ENCODE measurements at places on chromosomes 2 and 18. TPM values are rescaled to one million over a fixed set of nuclear protein-coding genes. Genes with fewer than 3 reads are reported as not detected.

DNA sequence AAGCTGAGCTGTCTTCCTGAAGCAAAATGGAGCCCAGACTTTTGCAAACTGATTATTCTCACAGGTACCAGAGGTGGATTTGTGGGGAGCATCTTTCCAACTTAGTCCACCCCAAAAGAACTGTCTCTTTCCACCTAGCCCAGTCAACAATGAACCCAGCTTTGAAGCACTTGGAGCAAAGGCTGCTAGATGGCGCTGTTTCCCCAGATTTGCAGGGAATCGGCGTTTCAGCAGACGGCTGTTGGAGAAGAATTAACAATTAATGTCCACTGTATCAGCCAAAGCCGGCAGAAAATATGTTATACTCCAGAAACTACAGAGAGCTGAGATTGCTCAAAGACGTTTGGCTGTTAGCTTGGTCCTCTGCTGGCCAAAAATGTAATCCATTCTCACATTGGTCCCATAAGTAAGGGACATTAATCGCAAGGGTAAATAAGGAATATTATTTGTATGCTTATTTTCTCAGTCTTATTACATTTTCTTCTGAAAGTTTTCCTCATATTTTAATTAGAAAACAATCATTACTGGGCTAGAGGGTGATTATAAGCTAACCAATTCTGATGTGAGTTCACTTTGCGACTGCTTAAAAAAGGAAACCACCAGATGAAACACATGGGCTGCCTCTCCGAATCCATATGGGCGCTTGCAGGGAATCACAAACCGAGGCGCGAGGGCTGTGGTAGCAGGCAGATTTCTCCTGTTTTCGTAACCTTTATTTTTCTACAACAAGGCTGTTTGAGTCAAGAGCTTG, 423.8 kb upstream of the MEX3C start:
- no peak for DNase-seq

The KCNF1 gene
- total RNA-seq, result not detected

The CPO gene
- 0.22 TPM for total RNA-seq

DNA sequence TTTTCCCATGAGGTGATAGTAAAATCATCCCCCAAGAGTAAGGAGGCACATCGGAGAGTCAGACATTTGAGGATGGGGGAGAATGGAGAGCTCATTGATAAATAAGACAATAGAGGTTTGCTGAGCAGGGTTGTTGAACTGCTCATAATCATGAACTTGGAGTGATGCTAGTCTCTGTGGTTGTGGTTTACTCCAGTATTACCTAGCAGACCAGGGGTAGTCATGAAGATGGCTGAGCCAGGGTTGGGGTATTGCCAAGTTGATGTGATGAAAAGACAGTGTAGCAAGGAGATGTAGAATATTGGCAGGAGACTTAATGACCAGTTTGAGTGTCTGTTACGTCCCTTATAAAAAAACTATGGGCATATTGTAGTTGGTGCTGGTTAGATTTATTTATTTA, 25.4 kb downstream of the CYBRD1 start:
- DNase-seq, result no peak

The TTR gene
- total RNA-seq, result not detected

The KCNIP3 gene
- not detected for total RNA-seq

- DNase-seq, result no peak
Measured at GRCh38 chr18:58562999-58563667, 65.8 kb downstream of the ALPK2 start.

DNA sequence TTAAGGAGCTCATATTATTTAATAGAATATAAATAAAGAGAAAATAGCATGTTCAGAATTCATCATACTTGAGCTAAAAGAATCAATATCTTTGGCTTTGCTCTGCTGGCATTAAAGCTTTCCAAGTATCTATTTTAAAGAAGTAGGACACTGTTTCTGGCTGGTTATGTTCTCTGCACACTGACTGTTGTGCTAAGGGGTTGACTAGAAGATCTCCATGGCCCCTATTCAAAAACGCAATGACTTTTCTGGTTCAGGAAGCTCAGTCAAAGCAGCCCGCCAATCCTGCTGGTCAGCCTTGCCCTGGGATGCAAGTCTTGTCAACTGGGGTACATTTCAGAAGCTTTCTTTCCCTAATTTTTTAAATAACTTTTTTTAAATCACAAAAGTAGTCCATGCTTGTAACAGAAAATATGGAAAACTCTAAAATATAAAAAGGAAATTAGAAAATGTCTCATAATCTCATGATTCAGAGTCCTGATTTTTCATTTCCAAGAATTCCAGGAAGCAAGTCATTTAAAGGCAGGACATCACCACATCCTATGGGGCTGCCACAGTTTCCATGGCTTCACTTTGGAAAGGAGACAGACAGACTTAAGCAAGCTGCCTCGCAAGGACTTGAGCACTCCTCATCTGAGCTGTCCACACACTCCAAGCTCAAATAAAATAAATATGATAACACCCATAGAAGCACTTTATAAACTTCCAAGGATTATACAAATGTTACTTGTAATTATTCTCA, 195.1 kb downstream of the TXNL1 start:
- no peak for DNase-seq

The RESP18 gene
- total RNA-seq, result not detected

DNA sequence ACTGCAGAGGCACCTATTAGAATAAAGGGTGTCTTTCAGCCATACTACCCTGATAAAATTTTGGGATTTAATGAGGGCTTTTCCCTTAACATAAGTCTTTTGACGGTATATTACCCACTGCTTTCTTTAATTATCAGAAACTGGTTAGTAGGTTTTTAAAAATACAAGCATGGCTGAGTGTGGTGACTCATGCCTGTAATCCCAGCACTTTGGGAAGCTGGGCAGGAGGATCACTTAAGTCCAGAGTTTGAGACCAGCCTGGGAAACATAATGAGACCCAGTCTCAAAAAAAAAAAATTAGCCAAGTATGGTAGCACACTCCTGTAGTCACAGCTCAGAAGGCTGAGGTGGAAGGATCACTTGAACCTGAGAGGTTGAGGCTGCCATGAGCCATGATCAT, 16.1 kb downstream of the CPSF3 start:
- no peak for DNase-seq

DNA sequence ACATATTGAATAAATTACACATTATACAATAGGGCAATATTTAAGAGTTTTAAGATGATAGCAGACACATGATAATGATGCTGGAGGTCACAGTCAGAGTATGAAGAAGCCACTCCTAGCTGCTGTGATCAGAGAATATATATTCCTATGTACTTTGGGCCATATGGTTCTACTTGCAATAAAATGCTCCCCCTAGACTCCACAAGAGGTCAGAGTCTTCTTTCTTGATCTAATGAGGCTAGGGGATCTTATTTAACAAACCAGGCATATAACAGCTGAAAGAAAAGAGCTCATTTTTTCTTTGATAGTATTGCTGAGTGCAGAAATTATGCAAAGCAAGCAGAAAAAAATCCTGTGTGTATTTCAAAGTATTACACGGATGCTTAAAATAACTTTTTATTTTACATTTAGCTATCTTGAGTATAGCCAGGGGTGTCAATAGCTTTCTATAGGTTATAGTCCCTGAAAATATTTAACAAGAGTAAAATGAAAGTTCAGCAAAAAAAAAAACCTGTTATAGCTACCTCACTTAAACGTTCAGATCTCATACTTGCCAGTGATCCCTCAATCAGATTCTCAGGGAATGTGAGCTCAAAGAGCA, 748.7 kb upstream of the CHAC2 start:
- no peak for DNase-seq

The INHBB gene
- total RNA-seq, result not detected

The PJVK gene
- total RNA-seq, result 3.8 TPM

The TBR1 gene
- not detected for total RNA-seq

The PLEKHH2 gene
- total RNA-seq, result 0.75 TPM

The ITPRIPL1 gene
- total RNA-seq, result 6.6 TPM

DNA sequence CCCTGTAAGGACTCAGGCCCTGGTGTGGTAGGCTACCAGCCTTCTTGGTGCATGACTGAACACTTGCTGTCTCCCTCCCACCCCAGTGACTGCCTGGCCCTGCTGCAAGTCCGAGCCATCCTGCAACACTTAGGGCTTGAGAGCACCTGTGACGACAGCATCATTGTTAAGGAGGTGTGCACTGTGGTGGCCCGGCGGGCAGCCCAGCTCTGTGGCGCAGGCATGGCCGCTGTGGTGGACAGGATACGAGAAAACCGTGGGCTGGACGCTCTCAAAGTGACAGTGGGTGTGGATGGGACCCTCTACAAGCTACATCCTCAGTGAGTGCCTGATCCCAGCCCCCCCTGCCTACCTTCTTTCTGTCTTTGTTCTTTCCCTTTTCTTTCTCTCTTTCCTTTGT, 55.2 kb downstream of the HK2 start:
- no peak for DNase-seq

DNA sequence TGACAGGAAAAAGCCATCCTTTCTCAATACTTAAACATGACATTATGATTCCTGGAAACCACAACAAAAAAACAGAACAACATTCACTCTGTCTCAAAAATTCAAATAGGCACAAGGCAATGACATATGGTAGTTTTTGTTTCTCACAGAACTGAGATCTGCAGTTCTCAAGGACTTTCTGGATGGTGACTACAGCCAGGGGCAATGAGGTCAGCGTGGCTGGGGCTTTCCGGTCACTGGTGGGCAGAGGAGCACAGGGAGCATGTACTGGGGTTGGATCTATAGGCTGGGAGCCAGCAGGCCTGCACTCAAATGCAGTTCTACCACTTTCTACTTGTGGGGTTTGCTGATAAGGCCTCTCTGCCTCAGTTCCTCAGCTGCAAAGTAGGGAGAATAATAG, 72.0 kb downstream of the CTAGE1 start:
- no peak for DNase-seq

The MGAT4A gene
- 187 TPM for total RNA-seq

DNA sequence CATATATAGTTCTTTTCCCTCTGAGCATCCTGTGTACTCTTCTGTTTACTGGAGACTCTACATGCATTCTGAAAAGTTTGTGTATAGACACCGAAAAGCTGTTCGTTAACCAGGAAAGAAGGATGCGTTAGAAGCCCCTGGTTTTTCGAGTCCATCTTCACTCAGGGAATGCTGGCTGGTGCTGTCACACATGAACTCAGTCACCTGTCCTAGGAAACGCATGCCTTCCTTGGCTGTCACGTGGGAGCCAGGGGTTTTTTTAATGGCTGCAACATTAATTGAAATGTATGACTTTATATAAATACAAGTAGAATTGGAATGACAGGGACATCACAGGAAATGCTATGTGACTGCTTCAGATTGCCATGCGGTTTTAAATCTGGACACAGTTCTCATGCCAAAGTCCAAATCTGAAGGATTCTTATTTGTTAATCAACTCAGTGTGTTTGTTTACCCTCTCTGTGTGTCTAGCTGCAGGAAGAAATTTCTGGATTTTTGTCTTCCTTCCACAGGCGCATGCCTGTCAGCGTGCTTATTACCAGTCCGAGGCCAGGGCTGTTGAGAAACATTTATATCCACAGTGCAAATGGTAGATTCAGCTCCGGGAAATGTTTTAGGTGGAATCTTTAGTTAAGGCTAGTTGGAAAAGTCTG, 2.6 kb downstream of the RAMP1 start:
- no peak for DNase-seq

The FLACC1 gene
- total RNA-seq, result 4.5 TPM

The GPR45 gene
- not detected for total RNA-seq

DNA sequence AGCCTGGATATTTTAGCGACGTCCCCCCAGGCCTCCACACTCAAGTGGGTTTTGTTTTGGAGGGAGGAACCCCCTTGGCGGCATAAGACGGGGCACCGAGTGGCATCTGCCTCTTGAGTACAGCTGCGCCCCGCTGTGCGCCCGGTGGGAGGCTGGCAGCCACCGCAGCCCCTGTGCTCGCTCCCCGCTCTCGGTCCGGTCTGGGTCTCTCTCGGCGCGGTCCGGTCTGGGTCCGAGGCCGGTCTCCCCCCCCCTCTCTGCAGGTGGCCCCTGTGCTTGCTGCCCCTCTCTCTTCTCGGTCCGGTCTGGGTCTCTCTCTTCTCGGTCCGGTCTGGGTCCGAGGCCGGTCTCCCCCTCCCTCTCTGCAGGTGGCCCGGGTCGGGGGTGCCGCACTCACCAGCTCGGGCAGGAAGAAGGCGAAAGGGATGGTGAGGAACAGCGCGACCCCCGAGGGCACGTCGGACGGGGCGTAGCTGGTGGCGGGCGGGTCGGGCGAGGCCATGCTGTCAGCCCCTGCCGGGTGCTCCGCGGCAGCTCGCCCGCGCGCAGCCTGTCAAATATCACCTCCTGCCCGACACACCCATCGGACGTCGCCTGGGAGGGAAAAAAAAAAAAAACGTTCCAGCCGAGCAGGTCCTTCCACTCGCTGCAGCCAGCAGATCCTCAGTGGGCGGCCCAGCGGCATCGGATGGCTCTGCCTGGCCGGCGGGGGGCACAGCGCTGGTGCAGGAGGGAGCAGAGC, at the start of gene MALL:
MALL (minus strand) TSS at position 532 of the 742 bp plus-strand sequence; CDS start at position 502, 30 bp downstream.
- DNase-seq, result no peak

The COX7A2L gene
- total RNA-seq, result 55.3 TPM

- no peak for DNase-seq
Measured at GRCh38 chr18:71784777-71785176, 759.4 kb downstream of the CBLN2 start.

DNA sequence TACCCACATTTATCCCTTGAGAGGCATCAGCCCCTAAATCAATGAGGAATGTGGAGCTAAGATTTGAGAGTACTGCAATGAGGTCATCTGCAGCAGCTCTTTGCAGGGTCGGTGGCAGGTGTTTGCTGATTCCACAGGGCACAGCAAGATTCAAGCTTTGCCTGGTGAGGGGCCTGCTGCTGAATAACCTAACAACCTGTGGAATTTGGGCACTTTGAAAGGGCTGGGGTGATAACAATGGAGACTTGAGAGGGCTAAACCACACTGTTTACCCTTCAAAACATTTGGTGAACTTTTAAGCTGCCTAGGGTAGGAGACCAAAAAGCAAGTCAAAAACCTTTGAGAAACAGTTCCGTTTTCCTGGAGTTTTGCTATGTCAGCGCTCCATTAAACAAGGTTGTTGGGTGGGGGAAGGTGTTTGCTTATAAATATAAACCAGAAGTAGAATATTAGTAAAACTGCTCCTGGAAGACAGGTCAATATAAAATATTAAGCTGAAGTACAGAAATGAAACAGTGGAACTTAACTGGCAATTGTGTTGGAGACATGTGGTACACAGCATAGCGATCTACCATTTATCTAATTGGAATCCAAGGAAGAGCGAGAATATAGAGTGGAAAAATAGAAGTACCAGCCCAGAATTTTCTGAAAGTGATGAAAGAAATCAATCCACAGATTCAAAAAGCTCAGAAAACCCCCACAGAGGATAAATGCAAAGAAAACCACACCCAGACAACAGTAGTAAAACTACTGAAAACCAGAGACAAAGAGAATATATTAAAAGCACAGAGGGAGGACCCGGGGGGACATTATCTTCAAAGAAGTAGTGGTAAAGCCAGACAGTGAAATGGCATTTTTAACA, 15.7 kb downstream of the COPS8 start:
- DNase-seq, result no peak

GRCh38 chr2:25342372-25343186, 854 bp upstream of the DNMT3A start:
- DNase-seq, result peak; percentile 76

GRCh38 chr2:130354139-130354428, 1.8 kb upstream of the PTPN18 start:
- DNase-seq, result no peak

GRCh38 chr2:206814498-206814897, 49.1 kb downstream of the FASTKD2 start:
- no peak for DNase-seq

- DNase-seq, result no peak
Measured at GRCh38 chr2:39949131-39949530, 170.1 kb upstream of the THUMPD2 start.
